Stimulated activated CD8-positive, alpha-beta memory T cell treated with anti-CD3 and anti-CD28 coated beads, Interleukin-7, amount 100 ng/mL, for 48 hours (primary cell): ENCODE measurements at places on chromosomes 16 and 17.

DNA sequence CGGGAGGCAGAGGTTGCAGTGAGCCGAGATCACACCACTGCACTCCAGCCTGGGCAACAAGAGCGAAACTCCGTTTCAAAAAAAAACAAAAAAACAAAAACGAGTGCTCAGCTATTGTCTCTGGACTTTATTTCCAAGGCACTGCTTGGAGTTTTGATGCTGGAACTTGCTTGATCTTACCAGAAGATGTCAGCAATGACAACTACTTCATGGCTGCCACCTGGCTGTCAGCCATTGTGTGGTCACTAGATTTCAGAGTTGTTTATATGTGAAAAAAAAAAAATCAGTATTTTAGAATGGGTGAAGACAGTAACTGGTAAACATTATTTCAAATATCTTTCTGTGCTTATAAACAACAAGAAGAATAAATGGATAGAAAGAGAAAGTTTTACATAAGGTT, 26.3 kb upstream of the OR4D1 start:
- no peak for DNase-seq

GRCh38 chr17:61411261-61412142, 11.9 kb downstream of the TBX2 start:
- no peak for DNase-seq

- DNase-seq: no peak
Measured at GRCh38 chr17:2705888-2706795, 5.4 kb downstream of the CLUH start.

GRCh38 chr17:34820248-34820801, 140.9 kb downstream of the CCT6B start:
- no peak for DNase-seq

GRCh38 chr17:11999696-12000095, 2.4 kb upstream of the ZNF18 start:
- no peak for DNase-seq

DNA sequence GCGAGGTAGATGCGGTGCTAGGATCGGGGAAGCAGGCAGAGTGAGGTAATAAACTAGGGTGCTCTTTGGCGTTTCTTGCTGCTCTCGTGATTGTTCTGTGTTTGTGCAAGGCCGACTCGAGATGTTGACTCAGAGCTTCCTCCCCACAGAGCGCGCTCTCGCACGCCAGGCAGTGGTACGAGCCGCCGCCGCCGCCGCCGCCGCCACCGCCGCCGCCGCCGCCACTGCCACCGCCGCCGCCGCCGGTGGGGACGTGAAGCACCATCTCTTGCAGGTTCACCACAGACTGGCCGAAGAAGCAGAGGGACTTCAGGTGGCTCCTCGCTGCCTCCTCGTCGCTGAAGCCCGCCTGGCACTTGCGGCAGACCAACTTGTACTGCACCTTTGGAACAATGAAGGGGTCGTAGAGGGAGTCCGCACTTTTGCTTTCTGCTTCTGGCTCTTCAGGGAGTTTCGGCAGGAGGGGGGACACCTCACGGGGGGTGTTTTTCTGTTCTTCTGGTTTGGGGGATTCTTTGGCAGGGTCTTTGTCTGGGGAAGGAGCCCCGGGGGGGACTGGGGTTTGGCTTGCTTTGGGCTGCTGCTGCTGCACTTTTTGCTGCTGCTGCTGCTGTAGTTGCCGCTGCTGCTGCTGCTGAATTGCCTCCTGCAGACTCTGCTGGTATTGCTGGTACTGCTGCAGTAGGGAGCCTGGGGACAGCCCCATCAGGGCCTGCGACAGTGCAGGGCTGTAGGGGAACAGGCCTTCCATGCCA, 260.2 kb downstream of the ZFHX3 start:
- peak; percentile 60 for DNase-seq

DNA sequence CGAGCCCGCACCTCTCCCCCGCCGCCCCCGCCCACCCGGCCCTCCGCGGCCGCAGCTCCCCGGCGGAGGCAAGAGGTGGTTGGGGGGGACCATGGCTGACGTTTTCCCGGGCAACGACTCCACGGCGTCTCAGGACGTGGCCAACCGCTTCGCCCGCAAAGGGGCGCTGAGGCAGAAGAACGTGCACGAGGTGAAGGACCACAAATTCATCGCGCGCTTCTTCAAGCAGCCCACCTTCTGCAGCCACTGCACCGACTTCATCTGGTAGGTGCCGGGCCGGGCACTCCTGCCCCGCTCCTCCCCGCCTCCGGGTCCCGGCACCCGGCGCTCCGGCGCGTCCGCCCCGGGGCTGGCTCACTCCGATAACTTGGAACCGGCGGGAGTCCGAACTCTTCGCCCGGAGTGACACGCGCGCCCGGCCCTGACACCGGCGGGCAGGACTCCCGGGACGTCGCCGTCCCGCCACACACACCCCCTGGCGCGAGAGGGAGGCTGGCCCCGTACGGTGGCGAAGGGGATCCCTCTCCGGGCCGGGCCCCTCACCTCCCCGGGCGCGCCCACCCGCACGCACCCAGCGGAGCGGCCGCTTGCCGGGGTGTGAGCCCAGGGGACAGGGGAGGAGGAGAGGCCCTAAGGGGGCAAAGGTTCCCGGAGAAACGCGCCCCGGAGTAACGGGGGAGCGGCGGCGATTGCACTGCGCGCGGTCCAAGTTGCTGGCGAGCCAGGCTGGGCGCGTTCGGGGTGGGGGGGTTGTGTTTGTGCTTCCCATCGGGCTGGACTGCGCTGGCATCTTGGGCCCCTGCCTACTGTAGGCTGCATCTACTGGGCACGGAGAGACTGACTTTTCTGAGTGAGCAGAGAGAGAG, 581 bp downstream of the PRKCA start:
- peak; percentile 13 for DNase-seq

- DNase-seq: no peak
Measured at GRCh38 chr17:18932360-18933055, 19.5 kb upstream of the SLC5A10 start.

DNA sequence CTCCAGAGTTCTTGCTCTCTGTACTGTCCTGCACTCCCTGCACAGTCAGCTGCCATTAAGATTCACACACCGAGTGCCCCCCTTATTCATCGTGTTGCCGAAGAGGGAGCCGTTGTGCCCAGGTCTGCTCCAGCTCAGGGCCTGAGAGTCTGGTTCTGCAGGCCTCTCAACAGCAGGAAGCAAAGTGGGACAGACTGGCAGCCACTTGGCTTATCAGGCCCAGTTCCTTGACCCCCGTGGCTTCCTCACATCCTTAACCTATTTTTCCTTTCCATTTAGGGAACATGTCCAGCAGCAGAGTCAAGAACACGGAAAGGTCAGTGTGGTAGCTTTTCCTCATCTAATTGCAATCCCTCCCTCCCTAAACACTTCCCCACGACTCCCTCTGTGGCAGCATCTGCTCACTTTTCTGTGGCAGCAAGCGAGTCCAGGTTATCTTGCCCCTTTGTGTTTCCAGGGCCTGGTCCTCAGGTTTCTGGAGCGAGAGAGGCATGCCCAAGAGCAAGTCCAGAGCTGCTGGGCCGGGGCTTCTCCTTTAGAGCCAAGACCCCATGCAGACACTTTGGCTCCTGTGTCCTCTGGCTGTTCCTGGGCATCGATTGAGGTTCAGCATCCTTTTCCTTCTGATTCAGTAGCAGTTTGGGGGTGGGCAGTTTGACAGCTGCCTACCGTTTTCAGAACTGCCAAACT, 22.1 kb upstream of the ADAM11 start:
- no peak for DNase-seq

DNA sequence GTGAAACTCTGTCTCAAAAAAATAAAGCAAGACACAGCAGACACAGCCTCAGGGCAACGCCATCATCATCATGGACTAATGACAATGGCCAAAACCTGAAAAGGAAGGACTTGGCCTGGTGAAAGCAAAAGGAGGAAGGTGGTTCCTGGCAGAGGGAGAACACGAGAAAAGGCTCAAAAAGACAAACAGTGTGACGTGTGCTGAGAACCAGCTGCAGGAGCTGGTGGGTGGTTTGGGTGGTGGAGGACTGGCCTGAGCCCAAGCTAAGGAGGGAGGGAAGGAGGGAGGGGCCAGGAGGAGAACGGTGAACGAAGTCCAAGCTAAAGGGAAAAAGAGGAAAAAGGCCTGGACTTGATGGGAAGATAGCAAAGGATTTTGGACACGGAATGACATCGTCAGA, 85.1 kb downstream of the SLC39A11 start:
- no peak for DNase-seq
